ENCODE measurements at places on chromosomes 11 and 22.

DNA sequence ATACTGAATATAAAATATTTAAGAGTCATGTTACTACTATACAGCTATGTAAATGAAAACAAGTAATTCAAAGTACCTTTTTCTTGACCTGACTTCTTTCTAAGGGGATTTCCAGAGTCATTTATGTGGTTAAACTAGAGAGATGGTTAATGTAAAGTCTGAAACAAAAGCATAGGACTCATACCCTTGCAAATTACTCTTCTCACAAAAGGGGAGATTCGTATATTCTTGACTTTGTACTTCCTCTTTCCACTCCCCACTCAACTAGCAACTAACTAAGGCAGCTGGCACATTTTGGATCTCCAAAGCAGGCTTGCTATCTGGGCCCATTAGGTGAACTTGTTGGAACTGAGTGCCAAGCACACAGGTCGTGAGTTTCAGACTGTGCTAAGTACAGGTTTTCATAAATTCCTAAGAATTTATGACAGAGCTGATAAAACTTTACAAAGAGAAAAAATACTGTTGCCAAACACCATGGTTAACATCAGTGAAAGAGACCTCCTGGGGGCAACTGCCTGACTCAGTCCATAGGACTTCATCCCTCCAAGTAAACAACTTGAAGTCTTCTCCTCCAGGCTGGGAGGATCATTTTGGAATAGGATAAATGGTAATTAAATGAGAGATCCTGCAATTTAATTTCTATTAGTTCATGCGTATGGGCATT lies 77.0 kb upstream of the DDI1 start:
- DNase-seq = no peak

DNA sequence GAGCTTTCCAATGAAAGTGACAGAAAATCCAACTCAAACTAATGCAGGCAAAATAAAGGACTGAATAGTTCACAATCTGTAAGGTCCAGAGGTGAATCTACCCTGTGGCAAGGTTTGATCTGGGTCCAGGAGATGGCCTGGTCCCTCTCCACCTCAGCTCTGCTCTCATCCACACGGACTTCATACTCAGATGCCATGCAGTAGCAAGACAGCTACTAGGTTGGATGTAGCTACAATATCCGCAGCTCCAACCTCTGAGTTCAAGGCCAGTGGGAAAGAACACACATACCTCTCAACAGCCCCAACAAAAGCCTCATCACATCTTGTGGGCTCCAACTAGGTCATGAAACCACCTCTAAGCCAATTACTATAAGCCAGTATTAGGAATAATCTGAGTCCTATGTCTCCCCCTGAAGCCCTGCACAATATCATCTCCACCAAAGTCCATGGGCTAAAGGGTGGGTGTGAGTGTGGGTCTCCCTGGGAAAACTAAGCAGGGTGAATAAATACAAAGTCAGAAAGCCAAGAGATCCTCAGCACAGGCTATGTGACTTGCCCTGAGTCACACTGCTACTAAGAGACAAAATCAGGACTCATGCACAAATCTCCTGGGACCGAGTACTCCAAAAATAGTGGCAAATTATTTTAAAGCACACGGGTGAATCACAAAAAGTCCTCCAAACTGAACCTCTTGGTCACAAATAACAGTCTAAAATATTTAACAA lies 78.8 kb downstream of the LARGE1 start:
- DNase-seq = no peak

DNA sequence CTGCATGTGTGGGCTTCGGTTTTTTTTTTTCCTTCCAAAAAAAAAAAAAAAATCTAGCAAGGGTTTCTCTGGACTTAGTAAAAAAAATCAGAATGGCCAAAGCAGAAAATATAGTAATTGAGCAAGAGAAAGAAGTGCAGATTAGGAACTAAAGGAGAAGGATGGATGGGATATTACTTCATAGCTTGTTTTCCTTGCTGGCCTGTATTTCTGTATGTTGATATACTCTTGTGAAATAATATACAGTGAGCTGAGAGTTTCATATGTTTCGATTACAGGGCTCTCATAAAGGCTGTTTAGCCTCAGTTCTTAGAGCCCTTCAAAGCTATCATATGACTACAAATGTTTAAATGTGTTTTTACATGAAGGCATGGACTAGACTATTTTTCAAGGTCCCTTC lies 34.3 kb upstream of the NFRKB start:
- no peak for DNase-seq

DNA sequence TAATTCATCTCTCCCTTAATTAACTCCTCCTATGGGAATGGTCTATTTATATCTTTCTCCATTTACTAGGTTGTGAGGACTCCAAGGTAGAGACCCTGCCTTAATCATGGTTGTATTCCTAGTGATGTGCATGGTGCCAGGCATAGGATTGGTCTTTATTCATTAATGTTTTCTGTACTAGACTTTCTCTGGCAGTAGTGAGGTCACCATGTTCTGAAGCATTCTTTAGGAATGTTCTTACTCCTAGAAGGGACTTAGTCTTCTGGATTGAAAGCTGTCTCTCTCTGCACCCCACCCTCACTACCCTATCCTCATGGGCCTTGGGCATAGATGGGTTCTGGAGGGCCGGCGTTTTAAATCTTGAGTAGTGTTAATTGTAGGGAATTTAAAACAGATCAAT lies 10.6 kb upstream of the INSC start:
- DNase-seq = no peak

DNA sequence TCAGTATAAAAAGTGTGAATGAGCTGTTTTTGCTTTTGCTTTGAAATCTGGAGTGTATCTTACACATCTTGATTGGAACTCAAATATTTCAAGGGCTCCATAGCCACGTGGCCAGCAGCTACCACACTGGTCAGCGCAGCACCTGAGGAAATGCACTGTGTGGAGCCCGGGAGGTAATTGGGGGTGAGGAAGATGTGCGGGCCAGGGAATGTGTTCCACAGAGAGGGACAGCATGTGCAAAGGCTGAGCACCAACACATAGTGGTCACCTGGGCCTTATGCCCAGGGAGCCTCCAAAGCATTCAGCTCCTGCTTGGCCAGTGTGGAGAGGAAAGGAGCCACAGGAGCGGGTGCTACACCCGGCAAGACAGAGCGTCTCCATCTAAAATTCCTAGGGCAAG lies 20.8 kb downstream of the RELT start:
- no peak for DNase-seq

Measured in stimulated activated naive CD4-positive, alpha-beta T cell treated with Interleukin-2 at 50 U/mL for 16 hours (primary cell).